NCI-H1048 (cell line): ENCODE measurements at places on chromosomes 5 and 9.

DNA sequence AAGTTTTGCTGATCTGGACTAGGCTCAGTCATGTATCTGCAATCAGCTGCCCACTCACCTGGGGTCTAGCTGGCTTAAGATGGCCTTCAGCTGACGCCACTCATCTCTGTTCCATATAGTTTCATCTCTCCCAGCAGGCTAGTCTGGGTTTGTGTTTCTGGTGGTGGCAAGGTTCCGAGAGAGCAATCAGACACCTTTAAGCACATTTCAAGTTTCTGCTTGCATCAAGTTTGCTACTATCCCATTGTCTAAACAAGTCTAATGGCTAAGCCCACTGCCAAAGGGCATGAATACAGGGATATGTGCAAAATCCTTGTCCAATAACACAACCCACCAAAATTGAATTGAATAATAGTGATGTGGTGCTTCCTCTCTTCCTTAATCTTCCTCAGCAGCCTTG, 251.7 kb downstream of the PIK3R1 start:
- DNase-seq, result no peak

GRCh38 chr9:137588891-137589290, 1.4 kb downstream of the ZMYND19 start:
- no peak for DNase-seq

GRCh38 chr9:16320338-16320902, 550.0 kb downstream of the BNC2 start:
- DNase-seq, result no peak

- no peak for DNase-seq
Observed at GRCh38 chr9:136762221-136762691, 2.1 kb downstream of the LCN15 start.

- DNase-seq, result no peak
Observed at GRCh38 chr9:134585746-134586706, 55.6 kb upstream of the COL5A1 start.

- DNase-seq, result no peak
Observed at GRCh38 chr5:56337715-56338319, 104.7 kb upstream of the ANKRD55 start.

- DNase-seq, result no peak
Observed at GRCh38 chr5:131228646-131229045, 35.2 kb upstream of the CDC42SE2 start.

DNA sequence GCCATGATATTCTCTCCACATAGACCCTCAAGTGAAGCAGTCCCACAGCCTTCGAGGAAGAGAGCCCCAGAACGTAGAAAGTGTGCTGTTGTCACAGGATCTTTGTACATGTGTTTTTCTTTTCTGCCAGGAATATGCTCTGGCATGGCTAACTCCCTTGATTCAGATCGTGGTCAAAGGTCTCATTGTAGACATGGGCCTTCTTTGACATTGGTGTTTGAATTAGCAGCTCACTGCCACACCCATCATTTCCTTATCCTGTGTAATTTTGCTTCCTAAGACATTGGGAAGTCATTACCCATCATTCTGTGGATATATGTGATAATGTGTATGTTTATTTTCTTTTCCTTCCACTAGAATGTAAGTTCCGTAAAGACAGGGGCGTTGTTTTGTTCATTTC, 25.5 kb downstream of the MTRR start:
- DNase-seq, result no peak

DNA sequence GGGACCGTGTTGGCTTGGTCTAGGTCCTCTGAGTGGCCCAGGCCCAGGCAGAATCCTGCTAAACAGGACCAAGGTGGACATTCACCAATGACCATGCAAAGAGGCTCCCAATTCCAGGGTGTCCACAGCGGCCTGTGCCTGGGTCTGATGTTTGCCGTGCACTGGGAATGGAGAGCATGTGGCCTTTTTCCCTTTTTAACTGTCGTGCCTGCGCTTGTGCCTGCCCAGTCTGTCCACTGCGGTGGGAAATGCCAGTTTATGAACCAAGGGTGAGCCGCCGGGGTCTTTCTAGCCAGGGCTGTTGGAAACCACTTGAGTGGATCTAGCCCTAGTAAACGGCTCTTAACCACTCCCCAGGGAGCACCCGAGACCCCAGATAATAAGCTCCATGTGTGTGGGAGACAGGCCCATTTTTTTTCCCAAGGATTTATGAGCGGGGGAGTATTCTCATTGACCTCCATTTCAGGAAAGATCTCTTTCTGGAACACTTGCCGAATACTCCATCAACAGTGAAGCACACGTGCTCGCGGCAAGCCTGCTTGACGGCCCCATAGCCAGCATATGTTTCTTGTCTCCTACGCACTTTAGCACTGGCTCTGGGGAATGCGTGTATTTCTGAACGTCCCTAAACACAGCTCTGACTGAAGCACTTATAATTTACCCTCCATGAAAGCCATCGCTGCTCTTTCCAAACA, 93.2 kb upstream of the PHYKPL start:
- no peak for DNase-seq

DNA sequence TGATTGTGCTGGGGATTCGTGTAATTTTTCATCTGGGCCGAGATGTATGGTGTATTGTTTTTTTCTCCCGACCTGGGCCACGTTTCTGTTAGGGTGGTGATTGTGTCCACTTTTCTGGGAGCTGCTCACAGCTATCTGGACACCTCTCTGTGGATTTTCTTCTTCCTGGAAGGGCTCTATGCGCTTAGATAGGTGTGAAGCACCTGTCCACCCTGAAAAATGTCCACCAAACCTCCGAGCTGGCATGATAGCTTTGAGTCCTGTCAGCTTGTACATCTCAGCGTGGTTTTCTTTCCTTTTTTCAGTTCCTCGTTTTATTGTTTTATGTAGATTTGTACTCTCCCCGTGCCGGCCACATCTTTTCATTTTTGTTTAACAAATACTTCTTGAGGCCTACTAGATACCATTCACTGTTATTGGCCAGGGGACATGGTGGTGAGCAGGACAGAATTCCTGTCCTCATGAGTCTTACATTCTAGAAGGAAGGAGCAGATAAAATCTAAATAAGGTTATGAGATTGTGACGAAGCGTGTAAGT, 1.1 kb downstream of the UGCG start:
- no peak for DNase-seq

DNA sequence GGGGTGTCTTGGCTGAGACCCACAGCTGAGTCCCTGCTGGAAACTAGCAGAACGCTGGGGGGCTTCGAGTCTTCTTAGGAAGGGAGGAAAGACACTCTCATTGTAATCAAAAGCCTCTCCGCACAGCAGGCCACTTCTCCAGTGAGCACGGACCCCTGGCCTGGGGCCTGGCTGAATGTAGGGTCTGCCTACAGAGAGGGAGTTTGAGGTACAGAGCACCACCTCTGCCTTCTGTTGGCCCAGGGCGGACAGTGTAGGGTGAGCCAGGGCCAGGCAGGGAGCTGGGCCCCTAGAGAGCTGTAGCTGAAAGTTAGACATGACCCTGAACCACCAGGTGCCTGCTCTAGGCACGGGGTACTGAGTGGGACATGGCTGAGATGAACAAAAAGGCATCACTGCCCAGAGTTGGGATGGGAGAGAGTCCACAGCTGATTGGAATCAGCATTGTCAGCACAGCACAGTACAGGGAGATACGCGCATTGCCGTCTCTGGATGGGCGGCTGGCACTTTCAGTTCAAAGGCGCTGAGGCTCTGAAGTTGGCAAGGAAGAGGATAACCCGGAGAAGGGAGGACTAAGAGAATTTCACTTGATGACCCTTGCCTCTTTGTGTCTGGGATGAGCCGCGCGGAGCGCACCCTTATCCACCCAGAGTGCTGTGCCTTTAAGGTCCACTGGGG, 363 bp upstream of the SLC25A48 start:
- no peak for DNase-seq

- no peak for DNase-seq
Observed at GRCh38 chr9:7227951-7228350, 470.2 kb downstream of the KDM4C start.

DNA sequence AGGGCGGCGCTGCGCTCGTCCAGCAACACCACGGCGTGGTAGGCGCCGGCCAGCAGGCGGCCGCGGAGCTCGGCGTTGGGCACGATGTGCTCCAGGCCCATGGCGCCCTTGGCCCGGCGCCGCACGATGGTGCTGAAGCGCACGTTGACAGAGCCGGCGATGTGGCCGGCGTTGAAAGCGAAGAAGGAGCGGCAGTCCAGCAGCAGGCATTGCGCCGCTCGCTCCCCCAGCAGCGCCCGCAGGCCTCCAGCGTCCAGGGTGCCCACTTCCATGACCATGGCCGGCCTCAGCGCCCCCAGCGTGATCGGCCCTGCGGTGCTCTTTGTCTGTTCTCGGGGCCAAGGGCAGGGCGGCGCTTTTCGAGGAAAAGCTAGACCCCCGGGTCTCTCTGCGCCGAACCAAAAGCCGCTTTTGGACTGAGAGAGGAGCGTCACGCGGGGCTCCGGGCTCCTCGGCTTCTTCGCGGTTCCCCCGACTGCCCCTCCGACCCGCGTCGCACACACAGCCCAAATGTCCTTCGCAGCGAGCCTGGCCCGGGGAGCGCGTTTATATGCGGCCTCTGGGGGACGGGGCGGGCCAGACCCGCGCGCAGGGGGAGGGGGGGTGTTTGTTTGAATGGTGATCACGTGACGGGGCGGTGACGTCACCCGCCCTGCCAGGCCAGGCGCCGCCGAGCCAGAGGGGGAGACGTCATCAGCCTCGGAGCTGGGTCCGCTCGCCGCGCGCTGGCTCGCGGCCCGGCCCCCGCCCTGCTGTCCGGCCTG, at the start of gene DUSP1:
DUSP1 (minus strand) TSS at position 521 of the 764 bp plus-strand sequence; CDS start at position 278, 243 bp downstream.
- peak; percentile 81 for DNase-seq

GRCh38 chr9:136858452-136858843, 6.3 kb downstream of the MAMDC4 start:
- DNase-seq, result no peak

DNA sequence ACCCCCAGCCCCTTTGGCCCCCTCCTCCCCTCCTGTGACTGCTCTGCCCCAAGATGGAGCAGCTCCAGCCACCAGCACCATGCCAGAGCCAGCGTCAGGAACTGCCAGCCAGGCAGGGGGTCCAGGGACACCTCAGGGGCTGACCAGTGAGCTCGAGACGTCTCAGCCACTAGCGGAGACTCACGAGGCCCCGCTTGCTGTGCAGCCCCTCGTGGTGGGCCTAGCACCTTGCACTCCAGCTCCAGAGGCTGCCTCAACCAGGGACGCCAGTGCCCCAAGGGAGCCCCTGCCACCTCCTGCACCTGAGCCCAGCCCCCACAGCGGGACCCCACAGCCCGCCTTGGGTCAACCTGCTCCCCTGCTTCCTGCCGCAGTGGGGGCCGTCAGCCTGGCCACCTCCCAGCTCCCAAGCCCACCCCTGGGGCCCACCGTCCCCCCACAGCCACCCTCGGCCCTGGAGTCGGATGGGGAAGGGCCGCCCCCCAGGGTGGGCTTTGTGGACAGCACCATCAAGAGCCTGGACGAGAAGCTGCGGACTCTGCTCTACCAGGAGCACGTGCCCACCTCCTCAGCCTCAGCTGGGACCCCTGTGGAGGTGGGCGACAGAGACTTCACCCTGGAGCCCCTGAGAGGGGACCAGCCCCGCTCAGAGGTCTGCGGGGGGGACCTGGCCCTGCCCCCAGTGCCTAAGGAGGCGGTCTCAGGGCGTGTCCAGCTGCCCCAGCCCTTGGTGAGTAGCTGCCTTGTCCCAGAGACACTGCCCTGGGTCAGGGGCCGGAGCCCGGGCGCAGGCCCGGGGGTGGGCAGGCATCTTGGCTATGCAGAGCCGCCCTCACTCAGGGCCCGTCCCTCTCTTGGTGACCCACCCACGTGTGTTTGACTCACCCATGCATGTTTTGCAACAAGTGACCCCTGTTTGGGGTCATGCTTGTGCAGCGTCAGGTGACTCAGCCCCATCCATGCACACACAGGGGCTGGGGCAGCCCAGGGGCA, 105.2 kb downstream of the WNK2 start:
- no peak for DNase-seq

GRCh38 chr5:132234684-132235062, 7.0 kb upstream of the P4HA2 start:
- DNase-seq, result no peak

DNA sequence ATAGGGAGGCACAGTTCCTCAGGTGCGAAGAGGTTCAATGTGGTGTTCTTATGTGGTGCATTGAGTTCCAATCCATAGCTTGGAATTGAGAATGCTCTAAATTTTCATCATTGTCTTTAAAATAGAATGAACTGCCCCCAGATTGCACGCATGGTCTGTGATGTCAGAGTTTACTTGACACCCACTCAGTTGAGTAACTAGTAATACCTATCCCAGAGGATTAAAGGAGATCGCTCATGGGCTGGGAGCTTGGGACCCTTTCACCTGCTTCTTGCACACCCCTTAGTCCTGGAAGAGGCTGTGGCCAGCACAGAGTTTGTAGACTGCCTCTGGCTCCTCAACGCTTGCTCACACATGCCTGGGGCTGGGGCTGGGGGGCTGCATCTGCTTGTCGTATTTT, 95.1 kb upstream of the OTULINL start:
- no peak for DNase-seq

DNA sequence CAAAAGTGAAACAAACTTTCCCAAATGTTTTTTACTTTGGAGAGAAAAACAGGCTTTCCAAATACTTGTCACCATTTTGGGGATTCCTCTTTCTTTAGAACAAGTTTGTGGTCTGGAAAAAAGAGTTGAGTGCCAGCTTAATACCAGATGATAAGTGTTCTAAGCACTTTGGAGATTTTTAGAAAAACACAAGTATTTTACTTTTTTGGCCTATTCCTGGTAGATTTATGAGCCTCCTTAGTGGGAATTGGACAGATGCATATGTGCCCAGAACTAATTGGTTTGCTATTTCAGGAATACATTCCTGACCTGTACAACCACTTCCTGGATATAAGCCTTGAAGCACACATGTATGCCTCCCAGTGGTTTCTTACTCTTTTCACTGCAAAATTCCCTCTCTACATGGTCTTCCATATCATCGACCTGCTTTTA, 40.5 kb downstream of the GPR21 start:
- DNase-seq, result no peak

DNA sequence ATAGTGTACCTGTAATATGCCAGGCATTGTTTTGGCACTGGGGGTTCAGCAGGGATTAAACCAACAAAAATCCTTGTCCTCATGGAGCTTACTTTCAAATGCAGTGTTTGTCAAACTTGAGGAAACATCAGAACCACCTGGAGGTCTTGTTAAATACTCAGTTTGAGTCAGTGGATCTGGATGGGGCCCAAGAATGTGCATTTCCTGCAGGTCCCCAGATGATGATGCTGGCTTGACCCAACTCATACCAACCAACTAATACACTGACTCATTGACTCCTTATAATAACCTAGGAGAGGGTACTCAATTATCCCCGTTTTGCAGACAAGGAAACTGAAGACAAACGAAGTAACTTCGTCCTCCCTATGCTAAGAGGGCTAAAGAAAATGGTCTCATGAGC, 11.3 kb downstream of the WWC1 start:
- no peak for DNase-seq

- DNase-seq, result no peak
Observed at GRCh38 chr5:54764102-54765090, 221.0 kb downstream of the ESM1 start.
